ENCODE measurements at places on chromosomes 4 and X. TPM values are rescaled to one million over a fixed set of nuclear protein-coding genes. Genes with fewer than 3 reads are reported as not detected.

CLCN4 gene
- total RNA-seq: 4.3 TPM

AWAT1 gene
- not detected for total RNA-seq

P2RY4 gene
- total RNA-seq: not detected

DNA sequence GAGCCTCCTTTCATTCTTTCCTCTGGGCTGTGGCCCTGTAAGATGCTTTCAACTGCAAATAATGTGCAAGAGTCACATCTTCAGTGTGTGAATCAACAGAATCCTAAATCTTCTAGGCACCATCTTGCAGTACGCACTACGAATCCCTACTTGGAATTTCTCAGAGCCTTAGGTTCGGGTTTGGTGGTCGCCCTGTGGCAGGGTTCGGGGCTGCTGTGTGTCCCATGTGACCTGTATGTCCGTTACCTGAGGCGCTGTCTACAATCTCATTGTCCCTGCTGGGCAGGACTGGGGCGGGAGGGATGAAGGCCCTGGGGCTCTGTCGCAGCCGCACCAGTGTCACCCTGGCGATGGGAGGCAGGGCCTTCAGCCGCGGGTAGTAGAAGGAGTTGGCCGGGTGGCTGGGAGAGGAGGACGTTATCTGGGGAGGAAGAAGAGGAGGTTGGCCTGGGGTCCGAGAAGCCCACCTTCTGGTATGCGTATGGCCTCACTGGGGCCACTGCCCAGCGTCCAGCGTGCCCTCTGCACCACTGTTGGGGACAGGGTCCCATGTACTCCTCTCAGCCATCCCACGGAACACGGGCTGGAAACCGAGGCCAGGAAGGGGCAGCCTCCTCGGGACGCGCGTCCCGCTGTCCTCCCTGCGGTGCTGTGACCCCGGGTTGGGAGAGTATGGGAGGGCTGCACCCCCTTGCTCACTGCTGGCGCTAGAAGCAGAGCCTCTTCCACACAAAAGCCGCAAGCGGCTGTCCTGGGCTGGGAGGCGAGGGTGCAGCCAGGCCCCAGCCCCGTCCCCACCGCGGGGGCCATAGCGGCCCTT lies 2.0 kb downstream of the SPON2 start:
- no peak overlapping the region for H3K4me3 ChIP-seq
- H3K27ac ChIP-seq: no peak overlapping the region
- no peaks in the 10 kb centered on the region for H3K36me3 ChIP-seq
- H3K4me1 ChIP-seq: peaks cover 21% of the 10 kb centered on the region
- no peaks in the 10 kb centered on the region for H3K27me3 ChIP-seq

TEX13A gene
- total RNA-seq: not detected

- no peaks in the 10 kb centered on the region for H3K36me3 ChIP-seq
- H3K27ac ChIP-seq: no peak overlapping the region
- H3K4me3 ChIP-seq: no peak overlapping the region
- H3K4me1 ChIP-seq: no peaks in the 10 kb centered on the region
- H3K27me3 ChIP-seq: no peaks in the 10 kb centered on the region
Measured at GRCh38 chr4:41301137-41301536, 44.4 kb downstream of the UCHL1 start.

Data from Karpas-422 (cell line).